ENCODE measurements at places on chromosomes 1 and 21.

DNA sequence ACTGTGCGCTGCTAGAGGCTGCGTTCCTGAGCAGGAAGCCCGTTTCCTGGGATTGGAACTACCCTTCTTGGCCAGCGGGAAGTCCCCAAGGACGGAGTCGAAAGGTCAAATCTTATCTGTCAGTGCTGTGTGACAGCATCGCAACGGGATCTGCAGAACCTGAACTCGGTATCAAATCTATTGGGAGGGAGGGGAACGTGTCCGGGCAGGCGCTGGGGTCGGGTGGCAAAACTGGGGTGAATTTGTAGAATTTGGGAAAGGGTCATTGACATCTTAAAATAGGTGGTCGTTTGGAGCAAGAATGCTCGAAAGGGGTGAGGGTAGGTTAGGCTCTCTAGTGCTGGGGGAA is 725 bp upstream of the ARPC5 start:
- DNase-seq: no peak

DNA sequence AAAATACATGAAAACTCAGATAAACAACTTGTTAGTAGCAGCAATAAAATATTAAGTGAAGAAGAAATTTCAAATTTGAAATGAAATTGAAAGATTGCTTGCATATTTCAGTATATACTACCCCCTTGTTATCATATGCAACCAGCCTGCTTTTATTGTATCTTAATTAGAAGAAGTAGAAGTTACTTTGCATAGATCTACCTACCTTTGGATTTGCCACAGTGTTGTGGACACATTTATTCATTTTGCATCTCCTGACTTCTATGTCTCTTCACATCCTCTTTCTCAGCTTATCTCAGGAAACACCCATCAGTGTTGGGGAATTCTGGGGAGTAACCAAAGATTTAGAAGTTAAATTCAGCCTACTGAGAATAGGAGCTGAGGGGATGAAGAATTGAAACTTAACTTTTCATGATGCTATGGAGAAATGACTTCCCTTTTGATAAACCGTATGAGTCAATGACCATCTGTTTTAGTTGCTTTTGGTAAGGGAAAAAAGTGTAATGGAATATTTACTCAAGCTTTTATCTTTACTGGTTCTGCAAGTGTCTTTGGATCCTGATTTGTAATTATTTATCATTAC is 96.9 kb downstream of the RGL1 start:
- no peak for DNase-seq

- DNase-seq: no peak
Measured at GRCh38 chr1:191101960-191102359, 624.3 kb upstream of the BRINP3 start.

DNA sequence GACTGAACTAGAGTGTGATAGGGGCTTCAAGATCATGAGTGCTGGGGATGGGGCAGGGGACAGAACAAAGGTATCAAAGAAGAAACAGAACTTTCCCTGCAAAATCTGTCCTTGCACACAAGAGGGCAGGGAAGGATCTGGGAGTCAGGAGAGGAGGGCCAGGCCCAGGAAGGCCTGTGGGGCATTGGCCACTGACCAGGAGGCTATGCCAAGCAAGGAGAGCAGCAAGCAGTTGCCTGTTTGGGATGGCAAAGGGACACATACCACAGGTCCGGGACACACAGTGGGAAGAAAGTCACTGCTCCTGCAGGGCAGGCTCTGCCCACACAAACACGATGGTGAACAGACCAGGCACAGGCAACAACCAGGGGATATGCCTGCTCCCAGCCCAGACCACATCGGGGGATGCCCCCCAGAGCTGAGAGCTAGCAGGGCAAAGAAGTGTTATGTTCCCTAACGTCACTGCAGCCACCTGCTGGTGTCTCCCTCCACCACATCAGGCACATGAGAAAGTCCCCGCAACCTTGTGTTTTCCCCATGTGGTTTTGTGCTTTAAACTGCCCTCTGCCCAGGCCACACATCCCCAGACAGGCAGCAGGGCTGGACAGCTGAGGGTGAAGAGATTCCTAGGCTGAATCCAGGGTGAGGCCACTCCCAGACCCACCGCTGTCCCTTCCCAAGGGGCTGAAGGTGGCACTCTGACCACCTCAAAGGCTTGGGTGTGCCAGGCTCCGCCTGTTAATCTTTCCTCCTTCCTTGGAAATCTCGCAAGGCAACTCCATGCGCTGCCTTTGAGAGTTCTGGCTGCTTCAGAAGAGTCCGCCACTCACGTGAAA is 53.6 kb downstream of the KIF21B start:
- DNase-seq: no peak

- peak; percentile 42 for DNase-seq
Measured at GRCh38 chr1:7680207-7680954, 90.7 kb upstream of the VAMP3 start.

GRCh38 chr1:218374401-218375353 is 29.5 kb downstream of the TGFB2 start:
- DNase-seq: no peak

DNA sequence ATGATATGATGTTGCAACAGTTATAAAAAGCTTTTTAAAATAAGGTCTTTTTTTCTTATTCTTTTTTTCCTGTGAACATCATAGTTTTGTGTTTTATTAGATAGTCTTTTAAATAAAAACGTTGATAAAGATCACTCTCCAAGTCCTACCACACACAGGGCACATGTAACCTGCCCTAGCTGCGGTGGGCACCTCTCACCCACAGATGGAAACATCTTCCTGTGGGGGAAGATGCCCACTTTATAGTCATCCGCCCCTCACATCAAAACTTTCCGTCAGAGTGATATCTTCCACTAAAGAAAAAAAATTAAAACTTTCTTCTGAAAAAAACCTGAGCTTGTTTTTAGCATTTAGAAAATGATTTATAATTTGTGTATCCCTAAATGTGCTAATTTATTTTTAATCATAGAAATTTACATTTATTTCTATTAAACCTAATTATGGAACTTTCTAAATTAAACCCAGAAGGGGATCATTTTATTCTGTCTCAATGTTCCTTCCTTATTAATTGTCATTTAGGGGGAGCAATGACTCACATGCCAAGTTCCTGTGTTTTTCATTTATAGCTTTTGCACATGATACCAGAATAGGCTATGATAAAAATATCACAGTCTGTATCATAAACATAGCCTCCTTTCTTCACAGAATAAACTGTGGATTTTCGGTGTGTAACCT is 24.7 kb downstream of the TNFRSF9 start:
- peak; percentile 69 for DNase-seq

Data from stimulated activated CD8-positive, alpha-beta memory T cell treated with anti-CD3 and anti-CD28 coated beads, Interleukin-15, amount 100 ng/mL, for 4 hours (primary cell).